ENCODE measurements at places on chromosomes 16 and 17. TPM values are rescaled to one million over a fixed set of nuclear protein-coding genes. Genes with fewer than 3 reads are reported as not detected.

DNA sequence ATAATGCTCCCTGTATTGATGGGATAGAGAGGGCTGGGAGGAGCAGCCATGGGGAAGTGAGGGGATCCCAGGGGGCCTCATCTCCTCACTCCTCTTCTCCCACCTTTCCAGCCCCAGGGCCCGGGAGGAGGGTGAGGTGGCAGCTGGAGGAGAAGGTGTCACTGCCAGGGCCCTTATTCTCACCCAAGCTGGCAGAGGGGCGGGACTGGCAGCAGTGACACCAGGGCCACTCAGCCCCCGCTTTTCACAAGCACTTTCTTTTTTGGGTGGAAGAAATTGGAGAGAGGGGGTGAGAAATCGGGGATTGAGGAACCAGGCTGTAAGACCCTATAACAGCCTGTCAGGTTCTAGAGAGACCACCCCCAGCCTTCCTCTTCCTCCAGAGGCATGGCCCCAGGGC lies 2.4 kb upstream of the TBX21 start:
- H3K4me3 ChIP-seq, result no peak overlapping the region
- H3K36me3 ChIP-seq, result no peaks in the 10 kb centered on the region
- peaks cover 29% of the 10 kb centered on the region for H3K27me3 ChIP-seq
- no peak for DNase-seq
- no peak overlapping the region for H3K27ac ChIP-seq

GRCh38 chr16:88770461-88771293 lies 14.3 kb downstream of the PIEZO1 start:
- H3K4me1 ChIP-seq, result peaks cover 21% of the 10 kb centered on the region
- no peaks in the 10 kb centered on the region for H3K36me3 ChIP-seq
- H3K27me3 ChIP-seq, result peaks cover 11% of the 10 kb centered on the region
- no peak overlapping the region for H3K27ac ChIP-seq

DNA sequence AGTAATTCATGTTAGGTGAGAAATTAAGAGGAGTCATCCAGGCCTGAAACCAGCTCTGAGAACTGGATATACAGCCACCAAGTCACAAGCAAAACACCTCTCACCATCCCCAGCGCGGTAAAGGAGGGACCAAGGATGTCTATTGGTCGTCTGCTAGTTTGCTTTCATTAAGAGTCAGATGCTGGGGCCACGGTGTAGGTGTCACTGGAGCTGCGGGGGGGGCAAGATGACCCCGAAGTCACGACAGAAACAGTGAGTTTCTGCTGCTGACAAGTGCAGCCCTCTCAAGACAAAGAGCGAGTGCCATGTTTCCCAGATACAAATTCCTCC lies 790 bp downstream of the NCBP3 start:
- H3K4me3 ChIP-seq, result peak overlapping the region; percentile 96
- H3K4me1 ChIP-seq, result peaks cover 9% of the 10 kb centered on the region
- no peak for DNase-seq
- peak overlapping the region; percentile 90 for H3K27ac ChIP-seq
- no peaks in the 10 kb centered on the region for H3K36me3 ChIP-seq
- no peaks in the 10 kb centered on the region for H3K27me3 ChIP-seq

DNA sequence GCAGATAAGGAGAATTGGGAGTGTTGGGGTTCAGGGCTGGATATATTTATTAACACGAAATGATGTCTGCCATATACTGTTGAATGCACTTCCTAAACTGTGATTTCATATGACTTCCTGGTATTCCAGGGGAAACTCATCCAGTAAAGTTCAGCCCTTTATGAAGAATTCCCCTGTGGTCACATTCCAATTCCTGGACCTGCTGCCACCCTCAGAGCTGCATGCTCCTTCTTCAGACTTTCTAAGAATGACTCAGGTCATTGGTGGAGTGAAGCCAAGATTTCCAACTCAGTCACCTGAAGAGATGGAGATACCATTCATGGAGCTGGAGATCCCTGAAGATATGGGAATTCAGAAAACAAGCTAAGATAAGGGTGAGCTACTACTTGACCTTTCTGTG lies 114.2 kb upstream of the TMEM97 start:
- no peak for DNase-seq
- no peak overlapping the region for H3K4me3 ChIP-seq
- H3K4me1 ChIP-seq, result no peaks in the 10 kb centered on the region
- no peak overlapping the region for H3K27ac ChIP-seq
- H3K36me3 ChIP-seq, result no peaks in the 10 kb centered on the region

DNA sequence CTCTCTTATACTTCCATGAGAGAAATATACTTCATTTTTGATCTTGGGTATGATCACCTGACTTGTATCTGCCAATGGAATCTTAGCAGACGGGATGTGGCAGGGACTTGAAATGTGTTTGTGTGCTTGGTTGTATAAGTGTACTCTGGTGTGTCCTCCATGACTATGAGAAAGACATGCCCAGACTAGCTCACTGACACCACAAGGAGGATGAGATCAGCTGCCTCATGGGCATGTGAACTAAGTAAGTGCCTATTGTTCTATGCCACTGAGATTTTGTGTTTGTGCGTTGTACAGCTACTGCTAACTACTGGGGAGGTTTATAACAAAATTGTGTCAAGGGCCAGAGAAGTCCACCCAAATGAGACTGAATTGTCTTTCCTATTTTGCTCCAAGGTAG lies 402.2 kb upstream of the SALL1 start:
- peaks cover 4% of the 10 kb centered on the region for H3K36me3 ChIP-seq
- peaks cover 2% of the 10 kb centered on the region for H3K27me3 ChIP-seq
- H3K27ac ChIP-seq, result no peak overlapping the region
- H3K4me1 ChIP-seq, result peaks cover 15% of the 10 kb centered on the region

GRCh38 chr17:71417142-71417541 lies 703.7 kb upstream of the SOX9 start:
- DNase-seq, result no peak
- no peaks in the 10 kb centered on the region for H3K4me1 ChIP-seq

GRCh38 chr17:81586096-81586495 lies 33.9 kb upstream of the FAAP100 start:
- no peak overlapping the region for H3K27ac ChIP-seq
- H3K4me3 ChIP-seq, result no peak overlapping the region
- H3K27me3 ChIP-seq, result peaks cover 2% of the 10 kb centered on the region
- H3K36me3 ChIP-seq, result peaks cover 5% of the 10 kb centered on the region

GRCh38 chr17:27669136-27669535 lies 38.1 kb downstream of the LGALS9 start:
- no peak overlapping the region for H3K27ac ChIP-seq
- DNase-seq, result peak; percentile 2
- H3K4me3 ChIP-seq, result no peak overlapping the region
- peaks cover 6% of the 10 kb centered on the region for H3K27me3 ChIP-seq

DNA sequence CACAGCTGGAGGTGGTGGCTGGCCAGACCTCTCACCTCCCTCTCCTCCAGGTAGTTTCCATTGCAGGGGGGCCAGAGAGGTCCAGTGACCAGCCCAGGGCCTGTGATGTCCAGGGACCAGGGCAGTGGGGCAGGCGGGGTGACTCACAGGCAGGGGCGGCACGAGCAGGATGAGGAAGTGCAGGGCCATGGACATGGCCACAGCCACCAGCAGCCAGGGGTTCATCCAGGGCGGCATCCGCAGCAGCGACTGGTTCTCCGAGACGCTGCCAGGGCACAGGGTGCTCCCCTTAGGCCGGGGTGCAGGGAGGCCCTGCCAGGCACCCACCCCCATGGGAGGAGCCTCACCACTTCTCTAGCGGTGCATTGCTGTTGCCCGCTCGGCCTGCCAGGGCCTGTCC lies 12.9 kb upstream of the P2RX1 start:
- H3K27ac ChIP-seq, result no peak overlapping the region
- DNase-seq, result no peak
- H3K27me3 ChIP-seq, result peaks cover 5% of the 10 kb centered on the region
- H3K36me3 ChIP-seq, result no peaks in the 10 kb centered on the region
- peaks cover 16% of the 10 kb centered on the region for H3K4me1 ChIP-seq
- no peak overlapping the region for H3K4me3 ChIP-seq

DNA sequence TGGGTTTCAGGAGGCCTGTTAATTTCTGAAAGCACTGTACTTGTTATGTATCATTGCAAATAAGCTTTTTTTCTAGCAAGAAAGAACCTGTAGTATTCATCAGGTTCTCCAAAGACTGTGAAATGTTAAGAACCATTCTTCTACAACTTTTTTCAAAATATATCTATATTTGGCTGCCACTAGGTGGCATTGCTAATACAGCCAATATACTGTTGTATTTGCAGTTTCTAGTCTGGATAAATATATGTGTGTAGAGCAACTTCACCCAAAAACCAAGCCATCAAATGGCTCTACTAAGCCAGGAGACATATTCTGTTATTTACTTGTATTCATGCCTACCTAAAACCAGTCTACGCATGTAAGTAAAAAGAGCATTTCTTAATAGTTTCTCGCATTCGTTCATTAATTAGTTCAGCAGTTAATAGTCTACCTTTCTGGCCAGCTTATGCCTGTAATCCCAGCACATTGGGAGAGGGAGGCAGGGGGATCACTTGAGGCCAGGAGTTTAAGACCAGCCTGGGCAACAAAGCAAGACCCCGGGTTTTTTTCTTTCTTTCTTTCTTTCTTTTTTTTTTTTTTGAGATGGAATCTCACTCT lies 39.5 kb downstream of the VMP1 start:
- H3K27ac ChIP-seq, result no peak overlapping the region
- H3K4me1 ChIP-seq, result no peaks in the 10 kb centered on the region
- peaks cover 12% of the 10 kb centered on the region for H3K36me3 ChIP-seq
- DNase-seq, result no peak
- no peak overlapping the region for H3K4me3 ChIP-seq

DNA sequence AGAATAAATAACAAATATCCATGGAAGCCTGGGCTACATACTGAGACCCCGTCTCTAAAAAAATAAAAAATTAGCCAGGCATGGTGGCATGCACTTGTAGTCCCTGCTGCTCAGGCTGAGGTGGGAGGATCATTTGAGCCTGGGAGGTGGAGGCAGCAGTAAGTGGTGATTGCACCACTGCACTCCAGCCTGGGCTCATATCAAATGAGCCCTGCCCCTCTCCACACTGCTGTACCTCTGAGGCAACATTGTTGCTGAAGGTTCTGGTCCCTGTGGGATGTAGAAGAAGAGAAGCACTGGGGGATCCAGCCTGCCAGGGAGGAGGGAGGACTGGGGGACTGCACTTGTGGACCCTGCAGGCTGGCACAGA lies 11.4 kb upstream of the ARHGAP23 start:
- peaks cover 6% of the 10 kb centered on the region for H3K4me1 ChIP-seq
- no peak overlapping the region for H3K27ac ChIP-seq
- H3K27me3 ChIP-seq, result peaks cover 10% of the 10 kb centered on the region
- H3K4me3 ChIP-seq, result no peak overlapping the region
- no peak for DNase-seq

MMP15 gene
- total RNA-seq, result 69.9 TPM

PLLP gene
- total RNA-seq, result not detected

SLC16A5 gene
- 1.1 TPM for total RNA-seq

SLC5A10 gene
- not detected for total RNA-seq

ADGRG3 gene
- total RNA-seq, result not detected

KRT33B gene
- total RNA-seq, result 0.61 TPM
